Muscle of leg (tissue), 16 donors: ENCODE measurements at places on chromosomes 11 and 22. TPM values are rescaled to one million over a fixed set of nuclear protein-coding genes. Genes with fewer than 3 reads are reported as not detected.

The MPZL3 gene
- total RNA-seq, result 0.53 TPM

The MYOD1 gene
- 47.3 TPM for total RNA-seq

The CLNS1A gene
- 152 TPM for total RNA-seq

The C22orf42 gene
- total RNA-seq, result not detected

The POTEH gene
- not detected for total RNA-seq

The USP2 gene
- 8.3 TPM for total RNA-seq

DNA sequence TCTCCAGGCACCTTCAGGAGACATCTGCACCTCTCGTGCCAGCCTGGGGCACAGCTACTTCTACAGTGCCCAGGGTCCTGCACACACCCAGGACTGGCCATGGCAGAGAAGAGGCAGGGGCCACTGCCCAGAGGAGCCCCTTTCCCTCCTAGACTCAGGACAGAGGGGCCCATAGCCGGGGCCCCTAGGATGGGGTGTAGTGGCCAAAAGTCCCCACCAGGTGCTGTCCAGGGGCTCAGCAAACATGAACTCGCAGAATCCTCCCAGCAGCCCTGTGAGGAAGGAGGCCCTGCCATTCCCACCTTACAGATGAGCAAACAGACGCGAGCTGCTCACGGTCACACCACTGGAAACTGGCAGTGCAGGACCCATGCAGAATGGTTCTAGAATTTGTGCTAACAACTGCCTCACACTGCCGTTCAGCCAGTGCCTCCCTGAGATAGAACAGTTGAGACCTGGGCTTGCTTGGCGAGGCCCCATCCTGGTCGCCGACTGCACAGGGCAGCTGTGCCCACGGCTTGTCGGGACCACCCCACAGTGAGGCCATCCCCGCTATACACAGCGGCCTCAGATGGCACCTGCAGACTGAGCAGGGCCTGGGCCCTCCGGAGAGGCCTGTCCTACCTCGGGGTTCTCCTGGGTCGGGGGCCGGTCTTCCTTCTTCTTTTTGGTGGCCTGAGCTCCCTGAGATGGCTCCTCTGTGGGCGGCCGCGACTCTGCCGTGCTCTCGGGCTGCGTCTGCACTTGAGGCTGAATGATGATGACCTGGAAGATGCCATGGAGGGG, 96.4 kb downstream of the PHF21B start:
- no peaks in the 10 kb centered on the region for H3K36me3 ChIP-seq
- no peak overlapping the region for H3K4me3 ChIP-seq
- no peak for DNase-seq
- no peaks in the 10 kb centered on the region for H3K27me3 ChIP-seq
- no peaks in the 10 kb centered on the region for H3K4me1 ChIP-seq

- H3K27me3 ChIP-seq, result no peaks in the 10 kb centered on the region
- peaks cover 19% of the 10 kb centered on the region for H3K4me1 ChIP-seq
- no peak for DNase-seq
- no peak overlapping the region for H3K27ac ChIP-seq
- peaks cover 5% of the 10 kb centered on the region for H3K36me3 ChIP-seq
Observed at GRCh38 chr11:72081821-72082453, 1.3 kb downstream of the LRRC51 start.

GRCh38 chr11:26028393-26028911, 303.5 kb upstream of the ANO3 start:
- no peak overlapping the region for H3K27ac ChIP-seq
- DNase-seq, result no peak
- H3K36me3 ChIP-seq, result no peaks in the 10 kb centered on the region
- H3K4me1 ChIP-seq, result no peaks in the 10 kb centered on the region
- no peak overlapping the region for H3K4me3 ChIP-seq

DNA sequence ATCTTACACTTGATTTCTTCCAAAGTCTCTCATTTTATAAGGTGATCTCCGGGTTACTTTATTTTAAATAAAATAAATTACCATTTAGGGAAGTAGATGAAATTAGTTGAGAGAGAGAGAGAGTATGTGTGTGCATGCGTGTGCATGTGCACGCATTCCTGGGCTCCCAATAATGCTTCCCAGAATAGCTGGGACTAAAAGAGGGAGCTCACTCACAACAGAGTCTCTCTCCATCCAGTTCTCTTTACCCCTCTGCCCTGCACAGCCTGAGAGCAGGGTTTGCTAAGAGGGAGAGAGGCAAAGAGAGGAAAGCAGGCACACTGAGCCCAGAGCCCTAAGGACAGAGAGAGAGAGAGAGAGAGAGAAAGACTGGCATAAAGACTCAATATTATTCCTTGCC, 11.3 kb upstream of the TRIM44 start:
- no peak overlapping the region for H3K27ac ChIP-seq
- H3K36me3 ChIP-seq, result no peaks in the 10 kb centered on the region
- H3K4me3 ChIP-seq, result no peak overlapping the region
- no peaks in the 10 kb centered on the region for H3K4me1 ChIP-seq
- no peak for DNase-seq

DNA sequence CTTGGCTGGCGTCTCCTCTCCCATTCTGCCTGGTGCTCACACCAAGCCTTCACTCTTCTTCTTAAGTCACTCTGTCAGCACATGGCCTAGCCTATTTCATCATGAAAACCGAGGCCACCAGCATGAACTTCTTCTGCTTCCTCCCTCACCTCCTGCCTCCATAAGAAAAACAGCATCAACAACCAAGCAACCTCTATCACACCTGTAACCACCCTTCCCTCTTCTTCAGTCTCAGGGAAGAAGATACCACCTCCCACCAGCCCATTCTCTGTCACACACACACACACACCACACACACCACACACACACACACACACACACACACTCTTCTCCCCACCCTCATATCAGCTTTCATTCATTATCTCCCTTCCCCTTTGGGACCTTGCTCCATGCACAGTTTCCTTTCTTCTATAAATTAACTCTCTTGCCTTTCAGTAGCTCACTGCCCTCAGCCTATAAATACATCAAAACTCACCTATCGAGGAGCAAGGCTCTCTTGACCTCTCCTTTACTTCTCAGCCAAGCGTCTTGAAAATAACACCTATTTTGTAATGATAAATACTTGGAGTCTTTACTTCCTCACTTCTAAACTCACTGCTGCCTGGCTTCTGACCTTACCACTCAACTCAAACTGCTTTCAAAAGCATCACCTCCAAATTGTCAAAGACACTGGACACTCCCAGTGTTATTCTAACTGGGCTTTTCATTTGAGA, 36.6 kb downstream of the SC5D start:
- H3K27ac ChIP-seq, result no peak overlapping the region
- H3K4me3 ChIP-seq, result no peak overlapping the region
- peaks cover 4% of the 10 kb centered on the region for H3K27me3 ChIP-seq
- no peaks in the 10 kb centered on the region for H3K36me3 ChIP-seq

DNA sequence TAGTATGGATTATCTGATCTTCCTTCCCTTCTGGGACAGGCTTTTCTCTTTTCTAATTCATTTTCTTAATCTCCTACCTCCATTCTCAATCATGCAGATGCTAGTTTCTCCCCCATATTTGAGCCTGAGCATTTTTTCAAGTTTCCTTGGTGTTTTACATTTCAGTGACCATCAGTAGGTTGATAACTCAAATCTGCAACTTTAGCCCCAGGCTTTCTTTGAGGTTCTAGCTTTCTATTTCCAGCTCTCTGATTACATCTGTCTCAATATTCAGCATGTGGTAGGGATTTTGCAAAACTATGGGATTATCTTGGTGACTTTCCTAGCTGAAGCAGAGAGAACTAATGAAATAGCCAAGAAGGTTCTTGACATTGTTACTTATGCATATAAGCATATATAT, 67.8 kb downstream of the ARHGEF12 start:
- no peak overlapping the region for H3K4me3 ChIP-seq
- H3K4me1 ChIP-seq, result peaks cover 3% of the 10 kb centered on the region
- no peaks in the 10 kb centered on the region for H3K27me3 ChIP-seq

DNA sequence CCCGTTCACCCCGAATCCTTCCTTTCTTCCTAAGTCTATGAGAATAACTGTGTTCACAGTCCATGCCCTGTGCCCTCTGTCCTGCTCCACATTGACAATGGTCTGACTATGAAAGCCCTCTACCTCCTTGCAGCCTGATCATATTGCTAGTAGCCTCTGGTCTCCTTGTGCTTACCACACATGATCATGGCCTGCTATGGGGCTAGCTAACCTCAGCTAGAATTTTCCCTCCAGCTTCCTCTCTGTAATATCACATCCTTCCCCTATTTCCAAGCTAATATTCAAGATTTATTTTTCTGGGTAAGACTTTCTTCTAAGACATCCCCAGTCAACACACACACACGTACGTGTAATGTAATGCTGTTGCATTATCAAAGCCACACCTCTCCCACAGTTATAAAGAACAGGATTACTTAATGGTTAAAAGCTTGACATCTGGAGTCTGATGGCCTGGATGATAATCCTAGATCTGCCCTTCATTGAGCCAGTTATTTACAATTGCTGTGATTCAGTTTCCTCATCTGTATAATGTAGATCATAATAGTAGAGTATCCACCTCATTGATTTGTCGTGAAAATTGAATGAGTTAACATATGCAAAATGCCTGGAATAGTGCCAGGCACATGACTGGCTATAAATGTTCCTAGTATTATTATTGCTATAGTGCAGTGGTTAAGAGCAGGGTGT, 214.4 kb upstream of the BLID start:
- H3K36me3 ChIP-seq, result no peaks in the 10 kb centered on the region
- no peak for DNase-seq
- H3K27ac ChIP-seq, result no peak overlapping the region
- no peak overlapping the region for H3K4me3 ChIP-seq
- peaks cover 2% of the 10 kb centered on the region for H3K4me1 ChIP-seq

GRCh38 chr11:85737738-85738137, 51.7 kb upstream of the CCDC89 start:
- no peak overlapping the region for H3K27ac ChIP-seq
- no peaks in the 10 kb centered on the region for H3K36me3 ChIP-seq
- H3K4me1 ChIP-seq, result peaks cover 2% of the 10 kb centered on the region
- H3K4me3 ChIP-seq, result no peak overlapping the region

DNA sequence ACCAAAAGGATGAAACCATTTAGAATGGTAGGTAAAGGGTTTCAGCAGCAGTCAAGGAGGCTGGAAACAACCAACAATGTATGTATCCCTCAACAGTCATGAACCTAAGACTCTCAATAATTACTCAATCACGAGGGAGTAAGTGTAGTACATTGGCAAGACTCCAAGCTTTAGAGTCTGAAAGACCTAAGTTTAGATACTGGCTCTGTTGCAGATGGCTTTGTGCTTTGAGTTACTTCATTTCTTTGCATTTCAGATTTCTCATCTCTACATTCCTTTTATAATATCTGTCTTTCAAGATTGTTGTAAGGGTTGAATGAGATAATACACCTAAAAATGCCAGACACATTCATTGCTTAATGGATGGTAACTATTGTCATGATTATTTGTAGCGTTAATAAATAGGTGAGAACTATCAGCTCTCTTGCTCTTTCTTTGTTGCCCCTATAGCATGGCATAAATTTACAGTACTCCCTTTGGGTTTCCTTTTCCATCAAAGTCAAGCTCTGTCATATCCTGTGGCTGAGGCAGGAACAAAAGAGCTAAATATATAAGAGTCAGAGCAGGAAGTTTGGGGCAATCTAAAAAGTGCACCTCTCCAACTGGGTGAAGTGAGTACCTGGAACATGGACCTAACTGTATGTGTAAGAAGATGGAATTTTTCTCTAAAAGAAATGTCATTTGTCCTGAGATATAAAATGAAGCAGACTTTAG, 228.2 kb upstream of the ZC3H12C start:
- H3K36me3 ChIP-seq, result no peaks in the 10 kb centered on the region
- no peak overlapping the region for H3K4me3 ChIP-seq
- DNase-seq, result peak; percentile 78

DNA sequence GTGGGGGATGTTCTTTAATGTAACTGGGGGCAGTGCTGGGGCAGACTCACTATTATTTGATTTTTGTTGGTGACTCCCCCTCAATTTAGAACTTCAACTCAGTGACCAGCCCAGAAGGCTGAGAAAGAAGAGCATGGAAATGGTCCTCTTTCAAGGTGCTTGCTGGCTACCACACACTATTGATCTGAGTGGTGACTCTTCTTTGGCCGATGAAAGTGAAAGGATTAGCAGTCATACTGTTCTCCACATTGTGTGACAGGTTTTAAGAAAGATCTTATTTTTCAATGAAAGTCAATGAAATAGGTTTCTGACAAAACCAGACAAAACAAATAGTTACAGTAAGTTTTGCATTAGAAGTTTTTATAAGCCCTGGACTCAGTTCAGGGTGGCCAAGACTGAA, 29.9 kb downstream of the NLRP14 start:
- no peak overlapping the region for H3K4me3 ChIP-seq
- no peak overlapping the region for H3K27ac ChIP-seq
- H3K4me1 ChIP-seq, result no peaks in the 10 kb centered on the region
- no peaks in the 10 kb centered on the region for H3K27me3 ChIP-seq

DNA sequence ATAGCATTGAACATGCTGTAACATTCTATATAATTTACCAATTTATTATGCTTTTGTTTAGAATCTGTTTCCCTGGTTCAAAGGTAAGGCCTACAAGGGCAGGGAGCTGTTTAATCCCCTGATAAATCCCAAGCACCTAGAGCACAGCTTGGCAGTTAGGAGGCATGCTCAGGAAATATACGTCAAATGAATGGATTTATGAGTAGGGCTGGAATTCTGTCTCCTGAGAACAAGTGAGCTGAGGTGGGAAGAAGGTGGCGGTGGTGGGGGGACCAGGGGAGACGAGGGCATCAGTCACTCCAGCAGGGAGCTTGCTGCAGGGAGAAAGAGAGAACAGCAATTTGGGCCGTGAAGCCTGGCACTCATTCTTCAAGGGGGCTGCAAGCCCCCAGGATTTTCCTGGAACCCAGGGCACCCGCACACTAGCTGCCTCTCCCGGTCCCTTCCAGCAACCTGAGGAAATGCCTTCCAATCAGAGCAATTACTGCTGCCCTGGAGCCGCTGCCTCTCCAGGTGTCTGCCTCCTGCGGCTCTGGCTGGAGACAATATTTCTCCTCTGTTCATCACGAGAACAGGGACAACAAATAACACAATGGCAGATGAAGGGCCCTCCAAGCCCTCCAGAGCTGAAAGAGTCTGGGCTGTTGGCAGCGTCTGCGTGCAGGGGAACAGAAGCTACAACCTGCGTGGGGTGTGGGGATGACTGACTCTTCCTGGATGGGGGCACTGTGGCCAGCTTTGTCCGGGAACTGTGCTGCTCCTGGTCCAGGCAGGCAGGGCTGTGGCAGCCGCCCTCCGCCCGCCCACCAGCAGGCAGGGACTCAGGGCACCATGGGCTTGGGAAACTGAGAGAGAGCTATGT, 233.4 kb downstream of the ST3GAL4 start:
- H3K4me3 ChIP-seq, result no peak overlapping the region
- no peak overlapping the region for H3K27ac ChIP-seq
- H3K36me3 ChIP-seq, result no peaks in the 10 kb centered on the region
- peaks cover 2% of the 10 kb centered on the region for H3K27me3 ChIP-seq
